ENCODE measurements at places on chromosomes 3 and 15.
A peak's percentile ranks its signal among the peaks of the same experiment; 100 is the strongest.

- DNase-seq: no peak
Observed at GRCh38 chr15:90624278-90624981, 92.7 kb upstream of the BLM start.

- DNase-seq: no peak
Observed at GRCh38 chr3:135992072-135992471, 26.5 kb downstream of the PPP2R3A start.

DNA sequence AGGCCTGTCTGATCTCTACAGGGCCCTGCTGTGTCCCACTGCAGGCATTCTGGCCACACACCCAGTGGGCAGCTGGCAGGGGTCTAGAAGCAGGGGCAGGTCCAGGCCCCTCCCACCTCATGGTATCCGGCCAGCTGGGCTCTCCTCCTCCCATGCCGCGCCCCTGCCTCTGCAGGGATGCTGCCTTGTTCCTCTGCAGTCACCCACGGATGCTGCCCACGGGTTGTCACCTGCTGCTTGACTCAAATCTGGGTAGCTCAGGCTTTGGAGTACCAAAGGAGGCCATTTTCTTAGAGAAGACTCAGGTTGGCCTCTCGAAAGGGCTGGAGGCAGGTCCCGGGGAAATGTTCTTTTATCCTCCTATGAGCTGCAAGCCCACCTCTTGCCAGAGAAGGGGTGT is 25.0 kb downstream of the EFCAB12 start:
- DNase-seq: no peak

DNA sequence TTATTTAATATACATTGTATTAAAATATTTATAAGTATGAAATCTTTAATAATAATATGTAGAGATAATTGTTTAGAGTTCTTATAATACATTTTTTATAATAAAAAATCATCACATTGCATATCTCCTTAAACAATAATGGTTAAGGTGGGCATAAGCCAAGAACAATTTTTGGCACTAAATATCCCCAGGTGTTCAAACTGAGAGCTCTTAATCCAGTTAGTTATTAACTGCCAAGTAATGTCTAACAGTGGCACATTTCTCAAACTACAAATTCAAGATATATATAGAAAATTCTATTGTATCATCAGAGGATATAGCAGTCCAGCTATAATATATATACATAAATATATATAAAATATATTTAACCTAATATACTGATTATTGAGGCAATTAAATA is 680.8 kb downstream of the SI start:
- no peak for DNase-seq

DNA sequence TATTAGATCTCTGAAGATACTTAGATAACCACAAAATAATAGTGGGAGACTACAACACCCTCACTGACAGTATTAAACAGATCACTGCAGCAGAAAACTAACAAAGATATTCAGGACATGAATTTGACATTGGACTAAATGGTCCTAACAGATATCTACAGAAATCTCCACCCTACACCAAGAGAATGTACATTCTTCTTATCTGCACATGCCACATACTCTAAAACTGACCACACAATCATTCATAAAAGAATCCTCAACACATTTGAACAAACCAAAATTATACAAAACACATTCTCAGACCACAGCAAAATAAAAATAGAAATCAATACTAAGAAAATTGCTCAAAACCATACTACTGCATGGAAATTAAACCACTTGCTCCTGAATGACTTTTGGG is 116.3 kb downstream of the DTWD1 start:
- no peak for DNase-seq

DNA sequence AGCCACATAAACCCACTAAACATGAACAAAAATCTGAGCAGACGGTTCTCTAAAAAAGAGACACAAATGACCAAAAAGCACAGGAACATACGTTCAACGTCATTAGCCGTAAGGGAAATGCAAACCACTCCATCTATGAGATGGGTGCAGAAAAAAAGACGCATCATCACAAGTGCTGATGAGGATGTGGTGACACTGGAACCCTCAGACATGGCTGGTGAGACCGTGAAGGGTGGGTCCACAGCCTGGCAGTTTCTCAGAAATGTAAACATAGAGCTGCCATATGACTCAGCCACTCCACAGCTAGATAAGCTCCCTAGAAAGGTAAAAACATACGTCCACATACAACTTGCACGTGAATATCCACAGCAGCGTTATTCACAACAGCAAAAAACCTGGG is 23.3 kb downstream of the PCSK6 start:
- DNase-seq: no peak

DNA sequence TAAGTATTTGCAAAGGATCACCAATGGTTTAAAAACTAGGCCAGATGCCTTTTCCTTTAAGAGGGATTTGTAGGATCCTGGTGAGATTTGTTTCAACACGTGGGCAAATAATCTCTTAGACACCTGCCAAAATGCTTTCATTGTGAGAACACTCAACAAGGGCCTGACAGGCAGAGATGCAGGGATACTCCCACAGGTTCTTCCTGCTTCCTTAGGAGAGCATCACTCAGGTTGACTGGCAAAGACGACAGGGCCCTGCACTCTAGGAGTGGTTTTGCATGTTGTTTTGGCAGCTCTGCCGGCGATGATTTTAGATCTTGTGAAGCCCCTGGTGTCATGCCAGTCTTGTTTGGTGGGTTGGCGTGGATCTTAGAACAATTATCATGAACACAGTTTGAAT is 184.5 kb downstream of the NR1D2 start:
- no peak for DNase-seq

DNA sequence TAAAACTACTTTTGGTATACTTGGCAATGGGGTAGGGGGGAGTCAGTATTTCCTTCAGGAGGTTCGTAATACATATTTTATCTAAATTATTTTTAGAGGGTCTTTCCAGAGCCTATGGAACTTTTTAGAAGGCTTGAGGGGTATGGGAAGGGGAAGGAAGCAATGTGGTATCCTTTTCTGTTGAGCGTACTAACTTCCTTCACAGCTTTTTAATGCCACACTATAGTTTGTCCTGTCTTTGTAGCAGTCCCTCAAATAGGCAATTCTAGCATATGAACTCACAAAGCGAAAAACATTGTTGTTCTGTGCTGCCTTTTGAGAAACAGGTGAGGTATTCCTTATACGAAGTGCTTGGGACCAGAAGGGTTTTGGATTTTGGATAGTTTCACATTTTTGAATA is 22.3 kb upstream of the P2RY13 start:
- DNase-seq: no peak

DNA sequence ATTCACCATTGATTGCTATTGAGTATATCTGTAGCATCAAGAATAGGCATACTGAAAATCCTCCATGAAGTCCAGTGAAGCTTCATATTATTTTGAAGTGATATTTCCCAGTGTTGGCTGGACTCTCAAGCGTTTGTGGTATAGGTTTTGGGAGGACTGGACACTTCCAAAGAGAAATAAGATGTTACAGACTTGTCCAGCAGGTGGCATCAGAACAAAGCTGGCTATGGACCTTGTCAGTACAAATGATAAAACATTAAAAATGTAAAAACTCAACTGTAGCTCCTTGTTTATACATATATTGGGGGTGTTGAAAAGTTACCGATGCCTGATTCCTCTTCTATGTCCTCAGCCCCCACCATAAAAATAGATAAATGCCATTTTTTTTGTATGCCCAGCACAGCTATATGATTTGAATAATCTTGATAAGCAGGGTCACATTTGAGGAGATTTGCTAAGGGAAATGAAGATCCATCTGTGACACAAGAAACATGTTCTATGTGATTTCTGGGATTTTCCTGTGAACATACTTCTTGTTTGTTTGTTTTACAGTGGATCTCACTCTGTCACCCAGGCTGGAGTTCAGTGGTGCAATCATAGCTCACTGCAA is 54.5 kb upstream of the GOLGA6B start:
- DNase-seq: peak; percentile 45

DNA sequence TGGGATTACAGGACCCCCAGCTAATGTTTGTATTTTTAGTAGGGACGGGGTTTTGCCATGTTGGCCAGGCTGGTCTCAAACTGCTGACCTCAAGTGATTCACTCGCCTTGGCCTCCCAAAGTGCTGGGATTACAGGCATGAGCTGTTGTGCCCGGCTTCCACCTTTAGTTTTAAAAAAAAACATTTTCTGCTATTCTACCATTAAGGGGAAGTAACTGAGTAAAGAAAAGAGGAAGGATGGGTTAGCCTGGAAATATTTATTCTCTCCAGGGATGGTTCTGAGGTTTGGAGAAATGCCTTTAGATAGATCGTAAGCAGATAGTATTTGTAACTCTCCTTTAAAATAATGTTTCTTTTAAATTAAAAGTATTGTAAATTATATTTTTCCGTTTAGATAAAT is 3.1 kb downstream of the AP4E1 start:
- DNase-seq: no peak

- no peak for DNase-seq
Observed at GRCh38 chr15:83698294-83698693, 44.4 kb downstream of the ADAMTSL3 start.

DNA sequence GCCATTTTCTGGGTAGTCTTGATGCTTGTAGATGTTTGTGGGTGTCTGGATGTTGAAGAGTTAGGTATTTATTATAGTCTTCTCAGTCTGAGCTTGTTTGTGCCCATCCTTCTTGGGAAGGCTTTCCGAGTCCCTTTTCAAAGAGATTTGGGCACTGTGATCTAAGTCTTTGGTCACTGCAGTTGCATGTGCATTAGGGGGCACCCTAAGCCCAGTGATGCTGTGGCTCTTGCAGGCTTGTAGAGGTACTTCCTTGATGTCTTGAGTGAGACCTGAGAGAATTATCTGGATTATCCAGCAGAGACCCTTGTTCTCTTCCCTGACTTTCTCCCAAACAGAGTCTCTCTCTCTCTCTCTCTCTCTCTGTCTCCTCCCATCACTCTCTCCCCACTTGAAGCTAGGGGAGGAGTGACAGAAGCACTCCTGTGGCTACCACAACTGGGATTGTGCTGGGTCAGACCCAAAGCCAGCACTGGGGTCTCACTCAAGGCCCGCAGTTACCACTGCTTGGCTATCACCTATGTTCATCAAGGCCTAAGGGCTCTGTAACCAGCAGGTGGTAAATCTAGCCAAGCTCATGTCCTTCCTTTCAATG is 68.5 kb downstream of the TMCO5A start:
- no peak for DNase-seq

- DNase-seq: no peak
Observed at GRCh38 chr15:43153269-43153668, 19.9 kb downstream of the TMEM62 start.

- no peak for DNase-seq
Observed at GRCh38 chr3:99635348-99635747, 3.0 kb upstream of the COL8A1 start.

GRCh38 chr15:89693696-89694095 is 3.1 kb downstream of the WDR93 start:
- no peak for DNase-seq

- no peak for DNase-seq
Observed at GRCh38 chr3:134337071-134337482, 37.2 kb downstream of the AMOTL2 start.

GRCh38 chr3:69647511-69648110 is 91.7 kb upstream of the MITF start:
- DNase-seq: no peak

DNA sequence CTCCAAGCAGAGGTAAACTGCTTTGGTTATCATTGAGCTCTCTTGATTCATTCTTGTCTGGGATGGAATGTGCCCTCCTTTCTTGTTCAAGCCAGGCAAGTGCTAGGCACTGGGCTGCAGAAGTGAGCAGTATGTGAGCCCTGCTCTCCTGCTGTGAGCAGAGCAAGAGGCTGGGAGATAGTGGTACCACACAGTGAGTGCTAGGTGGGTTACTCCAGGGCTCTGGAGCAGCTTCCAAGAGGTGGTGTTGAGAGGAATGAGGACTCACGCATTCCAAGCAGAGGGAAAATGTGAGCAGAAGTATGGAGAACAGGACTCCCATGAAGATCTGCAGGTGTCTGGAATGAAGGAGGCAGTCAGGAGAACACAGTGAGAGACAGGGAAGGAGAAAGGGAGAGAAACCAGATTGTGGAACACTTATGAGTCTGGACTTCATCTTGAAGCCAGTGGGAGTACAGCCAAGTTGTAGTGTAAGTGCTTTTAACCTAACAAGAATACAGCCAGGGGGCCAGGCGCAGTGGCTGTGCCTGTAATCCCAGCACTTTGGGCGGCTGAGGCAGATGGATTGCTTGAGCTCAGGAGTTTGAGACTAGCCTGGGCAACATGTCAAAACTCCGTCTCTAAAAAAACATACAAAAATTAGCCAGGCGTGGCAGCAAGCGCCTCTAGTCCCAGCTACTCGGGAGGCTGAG is 199.9 kb upstream of the CTDSPL start:
- no peak for DNase-seq

DNA sequence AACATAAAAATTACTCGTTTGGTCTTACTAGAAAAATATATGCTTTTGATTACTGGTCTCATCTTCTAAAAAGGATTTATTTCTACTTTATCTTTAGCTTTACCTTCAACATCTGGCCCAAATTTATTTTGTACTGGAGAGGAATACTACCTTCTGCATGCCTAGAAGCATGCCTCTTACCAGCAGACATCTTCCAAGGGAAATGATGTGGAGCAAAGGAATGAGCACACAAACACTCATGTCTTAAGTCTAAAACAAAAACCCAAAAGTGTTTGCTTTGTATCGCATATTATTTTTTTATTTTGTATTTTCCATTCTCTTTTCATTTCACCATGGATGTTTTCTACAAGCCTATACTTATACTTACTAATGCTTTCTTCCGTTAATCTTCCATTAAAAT is 304.6 kb upstream of the KCNMB2 start:
- no peak for DNase-seq

- DNase-seq: no peak
Observed at GRCh38 chr15:50068016-50068415, 51.0 kb downstream of the ATP8B4 start.

GRCh38 chr3:142500211-142500610 is 52.4 kb upstream of the XRN1 start:
- DNase-seq: no peak

DNA sequence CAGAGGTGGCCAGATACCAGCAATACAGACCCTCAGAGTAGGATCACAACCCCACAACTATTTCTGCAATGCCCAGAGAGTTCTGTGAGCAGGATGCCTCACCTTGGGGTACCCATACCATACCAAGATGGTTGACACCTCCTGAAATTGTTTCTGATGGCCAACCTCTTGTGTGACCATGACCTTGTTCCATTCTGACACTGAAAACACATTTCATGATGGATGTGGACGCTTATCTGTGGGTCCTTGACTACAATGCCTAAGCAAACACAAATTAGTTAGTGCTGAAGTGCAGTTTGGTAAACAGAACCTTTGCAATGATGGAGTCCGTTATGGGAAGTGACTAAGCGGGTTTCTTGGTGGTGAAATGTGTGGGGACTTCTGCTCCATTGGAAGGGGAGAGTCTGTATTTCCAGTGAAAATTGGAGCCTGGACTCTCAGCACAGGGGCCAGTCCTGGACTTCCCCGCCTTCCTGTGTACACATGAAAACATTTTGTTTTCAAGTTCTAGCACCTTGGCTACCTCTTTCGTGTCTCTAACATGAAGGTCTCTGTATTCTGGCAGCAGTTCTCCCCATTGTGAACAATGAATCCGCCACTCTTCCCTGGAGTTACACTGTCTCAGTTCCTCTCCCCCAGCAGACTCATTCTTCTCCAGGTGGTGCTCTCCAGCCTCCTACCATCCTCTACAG is 106.2 kb downstream of the XXYLT1 start:
- no peak for DNase-seq
